ENCODE measurements at places on chromosomes 1 and 21.

GRCh38 chr1:160058087-160058486, 11.9 kb downstream of the KCNJ10 start:
- H3K27me3 ChIP-seq = no peaks in the 10 kb centered on the region
- H3K4me1 ChIP-seq = no peaks in the 10 kb centered on the region
- DNase-seq = no peak
- H3K36me3 ChIP-seq = no peaks in the 10 kb centered on the region

DNA sequence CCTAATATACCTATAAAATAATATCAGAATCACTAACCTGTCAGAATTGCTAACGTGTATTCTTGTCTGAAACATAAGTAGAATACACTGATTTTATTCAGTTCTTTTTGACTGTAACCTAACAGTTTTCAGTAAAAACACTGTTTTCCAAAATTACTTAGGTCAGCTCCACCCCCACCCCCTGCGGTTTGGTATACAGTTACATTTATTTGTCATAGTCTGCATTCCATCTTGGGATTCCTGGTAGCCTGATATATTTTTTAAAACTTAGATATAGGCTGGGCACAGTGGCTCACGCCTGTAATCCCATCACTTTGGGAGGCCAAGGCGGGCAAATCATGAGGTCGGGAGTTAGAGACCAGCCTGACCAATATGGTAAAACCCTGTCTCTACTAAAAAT, 19.8 kb upstream of the ABCD3 start:
- H3K27me3 ChIP-seq = no peaks in the 10 kb centered on the region
- H3K4me1 ChIP-seq = no peaks in the 10 kb centered on the region
- DNase-seq = no peak
- no peak overlapping the region for H3K4me3 ChIP-seq
- H3K36me3 ChIP-seq = no peaks in the 10 kb centered on the region

DNA sequence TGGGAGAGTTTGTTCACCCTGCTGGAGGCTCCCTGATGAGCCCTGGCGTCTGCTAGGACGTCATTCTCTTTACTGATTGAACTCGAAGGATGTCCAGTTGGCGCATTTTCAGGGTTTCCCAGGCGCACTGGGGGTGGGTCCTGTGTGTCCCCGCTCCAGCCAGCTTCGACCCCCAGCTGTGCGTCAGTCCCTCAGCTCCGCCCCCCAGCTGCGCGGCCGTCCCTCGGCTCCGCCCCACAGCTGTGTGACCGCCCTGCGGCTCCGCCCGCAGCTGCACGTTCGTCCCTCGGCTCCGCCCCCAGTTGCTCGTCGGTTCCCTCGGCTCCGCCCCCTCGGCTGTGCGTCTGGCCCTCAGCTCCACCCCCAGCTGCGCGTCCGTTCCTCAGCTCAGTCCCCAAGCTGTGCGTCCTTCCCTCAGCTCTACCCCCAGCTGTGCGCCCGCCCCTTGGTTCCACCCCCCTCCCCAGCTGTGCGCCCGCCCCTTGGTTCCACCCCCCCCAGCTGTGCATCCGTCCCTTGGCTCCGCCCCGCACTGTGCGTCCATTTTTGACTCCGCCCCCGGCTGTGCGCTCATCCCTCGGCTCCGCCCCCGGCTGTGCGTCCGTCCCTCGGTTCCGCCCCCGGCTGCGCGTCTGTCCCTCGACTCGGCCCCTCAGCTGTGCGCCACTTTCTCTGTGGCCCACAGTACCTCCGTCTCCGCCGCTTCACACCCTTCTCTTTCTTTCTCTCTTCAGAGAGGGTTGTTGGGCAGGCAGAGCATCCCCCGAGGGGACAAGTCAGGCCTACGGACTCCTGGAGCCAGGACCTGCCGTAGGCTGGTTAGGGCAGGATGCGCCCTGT, 61.3 kb downstream of the FAAP20 start:
- no peaks in the 10 kb centered on the region for H3K27me3 ChIP-seq
- H3K4me1 ChIP-seq = peaks cover 21% of the 10 kb centered on the region
- no peaks in the 10 kb centered on the region for H3K36me3 ChIP-seq
- H3K4me3 ChIP-seq = peak overlapping the region; percentile 26
- peak; percentile 97 for DNase-seq

GRCh38 chr1:2799811-2800663, 1.5 kb downstream of the TTC34 start:
- no peaks in the 10 kb centered on the region for H3K36me3 ChIP-seq
- no peaks in the 10 kb centered on the region for H3K4me1 ChIP-seq
- DNase-seq = peak; percentile 59
- H3K27ac ChIP-seq = no peak overlapping the region

- H3K36me3 ChIP-seq = no peaks in the 10 kb centered on the region
- no peak for DNase-seq
- no peak within 1 kb of the TSS for H3K27ac ChIP-seq
- H3K4me1 ChIP-seq = peaks cover 15% of the 10 kb centered on the region
Measured at GRCh38 chr1:182684116-182684828, at the start of gene RGS8. Gene RGS8, minus strand, starts transcription at chr1:182684587. Its CDS starts 14,938 bp downstream, at chr1:182669649.

DNA sequence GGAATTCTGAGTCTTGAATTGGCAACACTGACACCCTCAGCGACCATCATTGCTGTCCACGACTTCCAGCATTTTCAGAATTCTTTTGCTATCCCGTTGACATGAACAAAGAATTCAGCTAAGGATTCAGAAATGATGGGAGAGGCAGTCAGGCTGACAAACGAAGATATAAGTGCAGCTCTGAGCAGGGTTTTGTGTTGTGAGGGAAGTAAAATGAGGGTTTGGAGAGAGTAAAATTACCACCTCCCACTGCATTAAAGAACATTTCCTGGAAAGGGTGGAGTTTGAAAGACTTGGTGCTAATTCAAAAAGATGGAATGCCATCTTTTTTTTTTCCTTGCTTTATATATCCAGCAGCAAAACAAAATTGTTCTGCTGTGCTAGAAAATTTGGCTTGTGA, 4.9 kb upstream of the ELK4 start:
- peaks cover 22% of the 10 kb centered on the region for H3K4me1 ChIP-seq
- DNase-seq = no peak
- no peaks in the 10 kb centered on the region for H3K36me3 ChIP-seq
- no peak overlapping the region for H3K4me3 ChIP-seq
- no peaks in the 10 kb centered on the region for H3K27me3 ChIP-seq

All from RWPE2 (cell line).